ENCODE measurements at places on chromosomes 11 and 22.

DNA sequence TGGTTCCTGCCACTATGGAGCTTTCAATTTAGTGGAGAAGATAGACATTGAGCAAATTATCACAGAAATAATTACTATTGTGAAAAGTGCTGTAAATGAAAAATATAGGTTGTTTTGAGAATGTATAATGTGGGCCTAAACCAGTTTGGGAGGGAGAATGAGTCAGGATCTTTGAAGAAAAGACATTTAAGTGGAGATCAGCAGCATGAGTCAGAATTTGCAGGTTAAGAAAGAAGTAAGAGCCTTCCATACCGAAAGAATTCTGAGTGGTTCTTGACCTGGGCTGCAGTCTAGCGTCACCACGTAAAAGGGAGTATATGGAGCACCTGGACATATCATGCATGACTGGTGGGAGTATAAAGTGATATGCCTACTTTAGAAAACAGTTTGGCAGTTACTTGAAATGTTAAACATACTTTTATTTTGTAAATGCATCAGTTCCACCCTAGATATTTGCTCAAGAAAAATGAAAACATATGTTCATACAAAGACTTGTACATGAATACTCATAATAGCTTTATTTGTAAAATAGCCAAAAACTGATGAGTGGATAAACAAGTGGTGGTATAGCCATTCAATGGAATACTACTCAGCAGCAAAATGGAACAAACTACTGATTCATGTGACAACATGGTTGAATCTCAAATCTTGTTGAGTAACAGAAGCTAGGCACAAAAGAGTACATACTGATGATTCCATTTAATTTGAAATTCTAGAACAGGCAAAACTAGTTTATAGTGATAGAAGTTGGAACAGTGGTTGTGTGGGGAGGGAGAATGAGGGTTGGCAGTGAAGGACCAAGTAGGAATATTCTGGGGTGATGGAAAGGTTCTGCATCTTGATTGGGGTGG lies 99.2 kb downstream of the STIM1 start:
- no peak overlapping the region for H3K27ac ChIP-seq
- H3K4me3 ChIP-seq = no peak overlapping the region
- H3K27me3 ChIP-seq = no peaks in the 10 kb centered on the region
- peaks cover 47% of the 10 kb centered on the region for H3K4me1 ChIP-seq
- H3K36me3 ChIP-seq = no peaks in the 10 kb centered on the region

DNA sequence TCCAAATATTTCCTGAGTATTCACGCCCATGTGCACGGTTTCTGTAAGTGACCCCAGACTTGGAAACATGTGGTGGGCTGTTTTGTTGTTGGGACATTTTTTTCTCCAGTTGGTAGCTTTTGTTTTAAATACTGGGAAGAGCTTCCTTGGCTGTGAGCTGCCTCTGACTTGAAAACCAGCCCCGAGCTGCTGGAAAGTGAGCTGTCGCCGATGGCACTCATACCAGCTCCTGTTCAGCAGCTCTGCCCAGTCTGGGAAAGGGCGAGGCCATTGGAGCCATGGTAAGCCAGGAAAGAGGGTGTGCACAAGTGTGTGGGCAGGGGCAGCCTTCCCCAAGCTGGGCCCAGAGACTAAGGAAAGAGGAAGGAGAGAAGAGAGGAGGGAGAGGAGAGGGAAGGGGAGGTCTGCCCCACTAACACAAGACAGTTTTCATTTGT lies 3.2 kb upstream of the FLI1 start:
- peaks cover 31% of the 10 kb centered on the region for H3K4me1 ChIP-seq
- no peaks in the 10 kb centered on the region for H3K36me3 ChIP-seq
- no peak overlapping the region for H3K4me3 ChIP-seq

GRCh38 chr11:121479698-121480238 lies 27.0 kb upstream of the SORL1-AS1 start:
- peaks cover 38% of the 10 kb centered on the region for H3K36me3 ChIP-seq
- H3K27ac ChIP-seq = no peak overlapping the region
- H3K27me3 ChIP-seq = no peaks in the 10 kb centered on the region
- peaks cover 35% of the 10 kb centered on the region for H3K4me1 ChIP-seq

GRCh38 chr11:100769165-100769564 lies 82.1 kb downstream of the ARHGAP42 start:
- H3K4me1 ChIP-seq = no peaks in the 10 kb centered on the region
- no peak overlapping the region for H3K27ac ChIP-seq
- H3K4me3 ChIP-seq = no peak overlapping the region
- H3K27me3 ChIP-seq = no peaks in the 10 kb centered on the region
- DNase-seq = no peak

DNA sequence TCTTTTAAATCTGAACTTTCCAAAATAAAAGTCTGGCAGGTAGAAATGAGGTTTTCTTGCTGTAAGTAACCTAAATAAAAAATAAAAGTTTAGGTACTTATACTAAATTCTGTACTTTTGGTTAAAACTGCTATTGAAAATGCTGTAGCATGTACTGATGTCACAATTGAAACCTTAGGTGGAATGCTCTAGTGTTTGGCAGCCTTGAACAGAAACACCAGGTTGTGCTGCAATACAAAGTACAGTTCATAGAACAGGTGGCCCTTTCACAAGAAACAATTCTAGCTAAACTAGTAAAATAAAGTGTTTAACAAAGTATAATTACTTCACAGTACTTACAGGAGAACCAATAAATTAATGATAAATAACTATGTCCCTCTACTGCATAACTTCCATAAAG lies 25.1 kb downstream of the NPAT start:
- peaks cover 39% of the 10 kb centered on the region for H3K36me3 ChIP-seq
- no peak for DNase-seq
- no peaks in the 10 kb centered on the region for H3K27me3 ChIP-seq
- H3K27ac ChIP-seq = no peak overlapping the region
- H3K4me3 ChIP-seq = no peak overlapping the region

- peaks cover 28% of the 10 kb centered on the region for H3K36me3 ChIP-seq
- no peak overlapping the region for H3K27ac ChIP-seq
- peaks cover 32% of the 10 kb centered on the region for H3K4me1 ChIP-seq
- H3K27me3 ChIP-seq = no peaks in the 10 kb centered on the region
Measured at GRCh38 chr11:65591939-65592857, 3.4 kb downstream of the KCNK7 start.

GRCh38 chr11:72787216-72788104 lies 6.4 kb downstream of the STARD10 start:
- H3K27me3 ChIP-seq = no peaks in the 10 kb centered on the region
- DNase-seq = no peak
- no peaks in the 10 kb centered on the region for H3K36me3 ChIP-seq
- no peak overlapping the region for H3K4me3 ChIP-seq
- H3K4me1 ChIP-seq = peaks cover 2% of the 10 kb centered on the region

- no peaks in the 10 kb centered on the region for H3K4me1 ChIP-seq
- no peaks in the 10 kb centered on the region for H3K36me3 ChIP-seq
- DNase-seq = no peak
- H3K27ac ChIP-seq = no peak overlapping the region
Measured at GRCh38 chr11:96051820-96052219, 127.9 kb upstream of the MTMR2 start.

GRCh38 chr11:57599381-57599780 lies 1.9 kb downstream of the SERPING1 start:
- H3K27me3 ChIP-seq = peaks cover 8% of the 10 kb centered on the region
- no peaks in the 10 kb centered on the region for H3K36me3 ChIP-seq
- no peak for DNase-seq
- H3K4me1 ChIP-seq = no peaks in the 10 kb centered on the region
- no peak overlapping the region for H3K27ac ChIP-seq
- H3K4me3 ChIP-seq = no peak overlapping the region

GRCh38 chr11:16863389-16863788 lies 124.9 kb downstream of the C11orf58 start:
- no peaks in the 10 kb centered on the region for H3K36me3 ChIP-seq
- H3K27ac ChIP-seq = no peak overlapping the region
- DNase-seq = no peak
- no peaks in the 10 kb centered on the region for H3K4me1 ChIP-seq
- no peak overlapping the region for H3K4me3 ChIP-seq

DNA sequence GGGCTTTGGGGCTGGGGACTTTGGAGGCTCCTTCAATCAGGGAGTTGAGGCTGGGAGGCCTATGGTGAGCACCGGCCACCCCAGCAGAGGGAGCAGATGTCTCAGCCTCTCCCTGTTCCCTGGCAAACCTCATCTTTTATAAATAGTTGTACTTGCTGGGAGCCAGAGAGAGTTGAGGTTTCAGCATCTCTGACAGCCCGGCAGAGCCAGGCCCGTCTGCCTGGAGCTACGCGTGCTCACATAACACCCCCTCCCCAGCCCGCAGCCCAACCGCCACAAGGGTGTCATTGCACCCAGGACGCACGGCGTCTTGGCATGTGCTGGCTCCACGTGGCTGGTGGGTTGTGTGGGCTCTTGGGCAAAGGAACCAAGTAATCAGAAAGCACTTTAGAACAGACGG lies 127.1 kb downstream of the CHST1 start:
- H3K27me3 ChIP-seq = no peaks in the 10 kb centered on the region
- no peak overlapping the region for H3K4me3 ChIP-seq
- no peaks in the 10 kb centered on the region for H3K36me3 ChIP-seq
- no peaks in the 10 kb centered on the region for H3K4me1 ChIP-seq
- H3K27ac ChIP-seq = no peak overlapping the region
- no peak for DNase-seq

GRCh38 chr11:61694946-61695706 lies 14.9 kb downstream of the DAGLA start:
- H3K27me3 ChIP-seq = no peaks in the 10 kb centered on the region
- H3K4me1 ChIP-seq = peaks cover 26% of the 10 kb centered on the region
- H3K27ac ChIP-seq = peak overlapping the region; percentile 72
- DNase-seq = no peak
- no peaks in the 10 kb centered on the region for H3K36me3 ChIP-seq

DNA sequence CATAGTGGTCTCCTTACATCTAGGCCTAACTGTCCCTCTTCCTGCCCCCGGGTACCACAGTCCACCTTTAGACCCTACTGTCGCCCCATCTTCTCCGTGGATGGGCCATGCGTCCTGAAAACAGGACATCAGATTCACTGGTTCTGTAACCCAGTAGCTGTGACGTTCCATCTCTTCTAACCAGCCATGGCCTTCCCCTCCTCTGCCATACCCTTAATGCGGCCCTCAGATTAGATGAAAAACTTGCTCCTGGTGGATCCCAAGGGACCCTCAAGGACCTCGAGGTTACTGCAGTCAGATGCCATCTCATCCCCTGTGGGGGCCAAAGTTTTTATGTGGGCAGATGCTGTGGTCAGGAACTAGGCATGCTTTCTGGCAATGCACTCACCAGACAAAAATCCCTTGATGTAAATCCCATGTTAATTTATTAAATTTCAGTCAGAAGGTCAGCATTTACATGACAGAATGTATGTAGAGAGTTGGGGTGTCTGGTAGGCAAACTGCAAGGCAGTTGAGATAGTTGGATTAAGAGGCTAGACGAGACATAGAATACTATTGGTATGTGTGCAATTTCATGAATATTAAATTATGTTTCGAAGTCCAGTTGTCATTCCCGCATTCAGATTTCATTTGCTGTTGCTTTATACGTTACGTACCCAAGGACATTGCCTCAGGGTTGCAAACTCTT lies 64.3 kb downstream of the WNT11 start:
- H3K4me3 ChIP-seq = no peak overlapping the region
- no peaks in the 10 kb centered on the region for H3K27me3 ChIP-seq
- no peak overlapping the region for H3K27ac ChIP-seq
- H3K4me1 ChIP-seq = no peaks in the 10 kb centered on the region
- peaks cover 11% of the 10 kb centered on the region for H3K36me3 ChIP-seq

DNA sequence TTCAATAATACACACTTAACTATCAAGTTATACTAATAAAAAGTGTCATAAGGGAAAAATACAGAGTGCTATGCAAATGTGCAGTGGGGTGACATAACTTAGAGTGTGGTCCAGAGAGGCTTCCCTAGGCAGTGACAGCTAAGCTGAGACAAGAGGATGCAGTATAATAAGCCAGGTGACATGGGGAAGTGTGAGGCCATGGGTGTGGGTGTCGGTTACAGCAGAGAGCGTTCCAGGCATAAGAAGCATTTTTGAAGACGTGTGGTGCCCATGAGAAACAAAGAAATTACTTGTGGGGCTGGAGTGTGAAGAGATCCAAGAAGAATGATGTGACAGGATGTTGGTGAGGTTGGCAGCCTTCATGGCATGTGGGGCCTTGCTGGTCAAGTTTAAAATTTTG lies 78.1 kb upstream of the PICALM start:
- DNase-seq = no peak
- H3K4me3 ChIP-seq = no peak overlapping the region
- H3K27ac ChIP-seq = no peak overlapping the region
- no peaks in the 10 kb centered on the region for H3K27me3 ChIP-seq
- H3K4me1 ChIP-seq = peaks cover 5% of the 10 kb centered on the region
- no peaks in the 10 kb centered on the region for H3K36me3 ChIP-seq

DNA sequence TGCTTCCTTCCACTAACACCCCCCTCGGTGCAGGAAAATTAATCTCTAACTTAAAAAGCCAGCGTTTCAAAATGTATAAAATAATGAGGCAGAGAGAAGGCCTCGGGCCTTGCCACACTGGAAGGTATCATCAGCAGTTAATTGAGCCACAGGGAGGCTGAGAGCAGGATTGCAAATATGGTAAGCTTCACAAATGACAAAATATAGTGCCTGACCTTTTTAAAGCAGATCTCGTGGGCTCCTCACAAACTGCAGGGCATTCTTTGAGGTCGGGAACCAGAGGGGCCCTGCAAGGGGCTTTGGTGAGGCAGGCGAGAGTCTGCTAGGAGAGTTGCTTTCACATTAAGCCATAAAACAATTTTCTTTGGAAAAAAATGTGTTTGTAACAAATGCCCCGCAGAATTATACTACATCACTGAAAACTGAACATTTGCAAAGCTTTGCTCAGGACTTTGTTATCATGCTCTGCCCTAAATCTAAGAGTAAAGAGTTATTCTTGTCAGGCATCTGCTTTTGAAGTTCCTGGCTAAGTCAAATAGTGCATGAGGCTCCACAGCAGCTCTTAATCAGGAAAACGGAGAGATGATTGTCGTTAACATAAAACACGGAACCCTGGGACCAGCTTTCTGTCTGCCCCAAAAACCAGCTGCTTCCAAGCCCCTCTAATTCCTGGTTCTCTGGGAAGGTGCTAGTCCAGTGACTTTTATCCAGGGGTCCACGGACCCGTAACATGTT lies 61.4 kb upstream of the SYT13 start:
- no peak overlapping the region for H3K4me3 ChIP-seq

DNA sequence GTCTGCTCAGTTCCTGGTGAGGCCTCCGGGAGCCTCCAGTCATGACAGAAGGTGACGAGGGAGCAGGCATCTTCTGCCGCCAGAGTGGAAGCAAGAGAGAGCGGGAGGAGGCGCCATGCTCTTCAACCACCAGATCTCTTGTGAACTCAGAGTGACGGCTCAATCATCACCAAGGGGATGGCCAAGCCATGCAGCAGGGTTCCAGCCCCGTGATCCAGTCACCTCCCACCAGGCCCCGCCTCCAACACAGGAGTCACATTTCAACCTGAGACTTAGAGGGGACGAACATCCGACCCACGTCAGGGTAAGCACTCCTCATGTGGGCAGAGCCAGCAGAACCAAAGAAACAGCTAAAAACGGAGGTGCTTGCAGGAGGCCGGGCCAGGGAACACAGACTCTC lies 1470.5 kb downstream of the BRD1 start:
- no peak for DNase-seq
- no peaks in the 10 kb centered on the region for H3K27me3 ChIP-seq
- H3K27ac ChIP-seq = no peak overlapping the region
- no peaks in the 10 kb centered on the region for H3K4me1 ChIP-seq

- H3K4me1 ChIP-seq = peaks cover 72% of the 10 kb centered on the region
- H3K27ac ChIP-seq = peak overlapping the region; percentile 93
- DNase-seq = no peak
- H3K27me3 ChIP-seq = no peaks in the 10 kb centered on the region
- H3K4me3 ChIP-seq = peak overlapping the region; percentile 94
Measured at GRCh38 chr11:67436459-67437081, 912 bp downstream of the PTPRCAP start.

Measured in effector memory CD4-positive, alpha-beta T cell (primary cell).